Neural crest cell (in vitro differentiated cells): ENCODE measurements at places on chromosomes 4 and X.

GRCh38 chrX:22135171-22135711 is 103.1 kb downstream of the PHEX start:
- peak; percentile 8 for DNase-seq

- no peak for DNase-seq
Observed at GRCh38 chr4:6873291-6873690, 36.3 kb upstream of the TBC1D14 start.

GRCh38 chr4:37609626-37610025 is 76.5 kb downstream of the RELL1 start:
- no peak for DNase-seq

GRCh38 chrX:112832481-112833095 is 8.0 kb downstream of the AMOT start:
- DNase-seq: no peak
